ENCODE measurements at places on chromosomes 6 and 20.
A peak's percentile ranks its signal among the peaks of the same experiment; 100 is the strongest.

GRCh38 chr6:23823421-23823820, 302.6 kb upstream of the NRSN1 start:
- no peak for DNase-seq

DNA sequence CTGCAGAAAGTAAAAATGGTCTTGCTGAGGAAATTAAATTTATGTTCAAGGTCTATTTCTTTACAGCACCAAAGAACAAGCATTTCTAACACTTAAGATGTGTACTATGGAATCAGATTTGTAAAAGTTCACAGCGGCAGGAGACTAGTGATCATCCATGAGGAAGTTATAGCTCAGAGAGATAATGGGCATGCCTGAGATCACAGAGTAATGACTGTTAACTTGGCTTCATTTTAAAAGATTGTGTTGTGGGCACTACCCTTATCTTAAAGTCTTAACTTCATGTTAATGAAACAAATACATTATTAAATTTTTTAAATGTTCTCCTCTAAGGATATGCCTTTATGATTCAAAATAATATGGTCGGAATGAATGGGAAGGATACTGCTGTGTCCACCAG, 168.6 kb downstream of the GMPR start:
- no peak for DNase-seq

DNA sequence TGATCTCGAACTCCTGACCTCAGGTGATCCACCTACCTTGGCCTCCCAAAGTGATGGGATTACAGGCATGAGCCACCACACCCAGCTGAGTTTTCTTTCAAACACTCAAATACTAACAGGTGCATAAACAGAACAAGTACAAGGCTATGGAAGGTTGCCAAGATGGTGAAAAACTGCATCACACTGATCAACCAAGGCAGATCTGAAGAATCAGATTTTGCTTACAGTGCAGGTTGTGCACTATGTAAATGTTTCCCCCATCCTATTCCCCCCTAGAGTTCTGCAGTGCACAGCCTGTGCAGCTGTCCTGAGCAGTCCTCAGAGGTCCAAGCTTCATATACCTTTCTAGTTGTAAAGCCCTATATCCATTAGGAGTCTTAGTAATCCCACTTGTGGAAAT, 73.0 kb downstream of the GFRA4 start:
- no peak for DNase-seq

GRCh38 chr20:51917886-51918535, 115.7 kb upstream of the SALL4 start:
- no peak for DNase-seq

DNA sequence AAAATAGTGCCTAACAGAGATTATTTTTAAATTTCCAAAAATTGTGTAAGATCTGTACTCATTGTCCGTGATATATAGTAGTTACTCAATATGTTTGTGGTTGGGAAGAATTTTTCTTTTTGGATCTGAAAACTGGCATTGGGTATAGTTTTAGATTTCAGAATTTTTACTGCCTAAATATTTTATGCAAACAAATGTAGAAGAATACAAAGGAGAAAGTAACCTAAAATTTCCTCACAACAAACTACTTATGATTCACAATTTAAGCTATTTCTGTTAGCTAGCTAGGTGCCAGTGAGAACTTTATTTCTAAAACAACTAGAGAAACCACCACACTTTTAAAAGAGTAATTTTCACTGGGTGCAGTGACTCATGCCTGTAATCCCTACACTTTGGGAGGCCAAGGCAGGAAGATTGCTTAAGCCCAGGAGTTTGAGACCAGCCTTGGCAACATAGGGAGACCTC, 38.8 kb downstream of the SESN1 start:
- DNase-seq: no peak

DNA sequence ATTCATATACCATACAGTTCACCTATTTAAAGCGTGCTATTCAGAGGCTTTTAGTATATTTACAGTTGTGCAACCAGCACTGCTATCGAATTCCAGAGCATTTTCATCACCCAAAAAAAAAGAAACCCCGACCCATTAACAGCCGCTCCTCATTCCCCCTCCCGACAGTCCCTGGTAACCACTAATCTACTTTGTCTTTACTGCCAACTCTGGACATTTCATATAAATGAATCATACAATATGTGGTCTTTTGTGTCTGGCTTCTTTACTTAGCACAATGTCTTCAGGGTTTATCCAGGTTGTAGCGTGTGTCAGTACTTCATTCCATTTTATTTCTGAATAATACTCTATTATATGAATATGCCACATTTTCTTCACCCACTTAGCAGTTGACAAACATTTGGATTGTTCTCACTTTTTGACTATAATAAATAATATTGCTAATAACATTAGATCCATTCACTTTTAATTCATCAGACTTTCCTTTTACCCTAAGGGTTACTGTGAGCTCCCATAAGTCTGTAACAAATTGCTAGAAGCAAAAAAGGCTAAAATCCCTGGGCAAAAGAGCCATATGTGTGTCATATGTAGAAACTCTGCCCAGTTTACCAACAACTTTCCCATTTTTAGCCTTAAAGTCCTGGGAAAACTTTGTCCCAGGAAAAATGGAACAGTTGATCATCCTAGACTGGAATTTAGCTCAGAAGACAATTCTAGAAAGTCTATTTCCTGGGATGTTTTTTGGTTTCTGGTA, 23.2 kb upstream of the ROS1 start:
- DNase-seq: peak; percentile 45

Measured in foreskin melanocyte (primary cell).